Activated naive CD4-positive, alpha-beta T cell (primary cell): ENCODE measurements at places on chromosomes 2 and 18.
A peak's percentile ranks its signal among the peaks of the same experiment; 100 is the strongest.

GRCh38 chr2:47221946-47222345 is 66.8 kb upstream of the STPG4 start:
- DNase-seq: no peak

GRCh38 chr18:42156281-42156680 is 201.2 kb downstream of the PIK3C3 start:
- no peak for DNase-seq

GRCh38 chr2:208234786-208235185 is 20.1 kb downstream of the IDH1 start:
- no peak for DNase-seq

- no peak for DNase-seq
These were observed 535.8 kb upstream of the POU3F3 start for GRCh38 chr2:104318001-104318665.

DNA sequence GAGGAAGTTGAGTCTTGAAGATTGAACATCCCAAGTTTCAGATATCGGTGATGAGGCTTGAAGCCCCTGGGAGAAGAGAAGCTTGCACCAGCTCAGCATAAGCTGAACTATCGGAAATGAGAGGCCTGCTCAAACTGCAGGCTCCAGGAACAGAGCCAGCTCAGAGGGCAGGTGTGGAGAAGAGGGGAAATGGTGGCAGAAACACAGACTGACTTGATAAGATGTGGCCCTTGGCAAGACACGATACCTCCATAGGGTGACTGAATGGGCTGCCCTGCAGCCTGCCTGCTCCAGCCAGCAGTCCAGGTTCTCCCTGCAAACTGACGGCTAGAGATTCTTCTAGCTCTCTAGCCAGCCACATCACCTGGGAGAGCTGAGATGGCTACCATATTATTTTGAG is 86.6 kb downstream of the MYT1L start:
- no peak for DNase-seq

DNA sequence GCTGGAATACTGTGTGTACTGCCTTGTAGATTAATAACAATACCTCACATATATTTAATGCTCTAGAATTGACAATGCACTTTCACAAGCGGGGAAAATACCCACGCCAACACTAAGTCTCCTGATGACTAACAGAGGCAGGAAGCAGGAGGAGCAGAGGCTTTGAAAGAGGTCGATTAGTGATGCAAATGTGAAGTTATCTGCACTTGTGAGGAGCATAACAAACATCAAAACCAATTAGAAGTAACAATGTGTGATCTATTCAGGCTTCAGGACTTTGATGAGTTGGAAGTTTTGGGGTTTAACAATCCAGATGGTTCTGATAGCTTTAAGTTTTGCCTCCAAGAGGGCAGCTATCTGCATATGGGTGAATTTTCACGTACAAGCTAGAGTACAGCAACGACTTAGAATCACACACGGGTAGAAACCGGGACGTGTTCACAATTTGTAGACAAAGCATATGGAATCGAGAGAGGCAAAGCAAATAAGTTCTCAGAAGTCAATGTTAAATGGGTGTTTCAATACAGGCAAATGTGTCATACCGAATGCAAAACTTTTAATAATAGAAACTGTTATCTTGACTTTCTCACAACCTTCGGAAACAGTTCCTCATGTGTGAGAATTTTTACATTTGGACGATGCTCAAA is 114.5 kb downstream of the METTL8 start:
- DNase-seq: no peak

DNA sequence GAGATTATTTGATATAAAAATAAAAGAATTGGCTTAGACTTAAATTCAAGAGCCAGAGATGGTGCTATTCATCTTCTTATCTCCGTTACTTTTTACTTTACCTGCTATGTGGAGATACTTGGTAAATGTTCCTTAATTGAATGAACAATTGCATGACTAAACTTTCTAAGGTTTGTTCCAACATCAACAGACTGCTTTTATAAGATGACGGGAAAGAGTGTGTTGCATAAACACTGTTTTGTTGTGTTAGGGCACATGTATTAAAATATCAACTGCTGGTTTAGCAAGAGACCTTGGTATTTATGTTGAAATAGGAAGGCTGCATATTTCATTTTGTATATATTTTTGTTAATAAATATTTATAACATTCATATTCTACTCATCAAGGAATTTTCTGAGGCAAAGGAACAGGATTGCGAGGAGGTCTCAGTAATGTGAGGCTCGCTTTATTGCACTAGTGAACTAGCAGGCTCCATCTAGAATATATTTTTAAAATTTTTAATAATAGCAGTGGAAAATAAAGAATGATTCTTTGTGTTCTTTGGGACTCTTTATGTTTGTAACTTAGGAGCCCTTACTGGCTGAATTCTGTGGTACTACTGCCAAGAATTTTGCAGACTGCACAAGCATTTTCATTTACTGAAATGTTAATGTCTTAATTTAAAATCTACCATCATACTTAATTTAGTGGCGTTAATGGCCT is 10.7 kb upstream of the NFE2L2 start:
- no peak for DNase-seq

DNA sequence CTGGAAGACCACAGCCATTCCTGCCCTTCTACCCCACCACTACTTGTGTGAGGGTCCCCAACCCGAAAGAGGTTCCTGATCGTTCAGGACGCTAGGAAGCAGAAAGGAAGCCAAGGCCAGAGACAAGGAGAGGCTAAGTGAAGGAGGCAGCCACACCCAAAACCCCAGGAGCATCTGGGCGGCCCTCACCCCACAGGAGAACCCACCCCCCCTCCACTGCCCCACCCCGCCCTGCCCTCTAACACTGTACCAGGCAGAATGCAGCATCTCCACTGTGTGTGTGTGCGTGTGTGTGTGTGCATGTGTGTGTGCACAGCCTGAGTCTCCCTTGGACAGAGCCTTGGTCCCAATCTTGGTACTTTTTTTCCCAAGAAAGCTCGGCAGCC is 207.5 kb upstream of the HAAO start:
- DNase-seq: no peak

DNA sequence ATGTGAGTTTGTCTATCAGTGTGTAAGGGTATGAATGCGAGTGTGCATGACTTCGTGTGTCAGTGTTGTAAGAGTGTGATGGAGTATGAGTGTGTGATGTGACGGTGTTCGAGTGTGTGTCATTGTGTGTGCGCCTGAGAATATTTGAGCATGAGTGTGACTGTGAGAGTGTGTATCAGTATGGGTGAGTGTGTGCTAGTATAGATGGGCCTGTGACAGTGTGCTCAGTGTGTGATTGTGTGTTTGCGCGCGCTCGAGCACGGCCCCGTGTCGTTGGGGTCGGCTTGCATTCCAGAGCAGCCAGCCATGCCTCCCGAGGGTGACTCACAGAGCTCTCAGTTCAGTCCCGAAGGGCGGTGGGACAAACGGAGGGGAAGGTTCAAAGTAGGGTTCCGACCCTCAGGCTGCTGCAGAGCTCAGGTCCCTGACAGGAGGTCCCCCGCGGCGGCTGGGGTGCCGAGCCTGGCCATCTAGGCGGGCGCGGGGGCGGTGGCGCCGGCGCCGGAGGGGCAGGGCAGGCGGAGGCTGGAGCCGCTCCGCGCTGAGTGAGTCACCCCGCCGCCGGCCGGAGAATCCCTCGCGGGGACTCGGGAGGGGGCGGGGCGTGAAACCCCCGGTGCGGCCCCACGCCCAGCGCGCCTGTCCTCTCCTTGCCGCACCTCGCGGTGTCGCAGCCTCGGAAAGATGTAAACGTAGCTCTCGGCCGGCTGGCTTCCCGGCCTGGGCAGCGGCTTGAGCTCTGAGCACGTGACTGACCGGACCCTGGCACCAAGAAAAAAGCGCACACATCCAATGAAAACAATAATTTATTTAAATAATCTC is 3.8 kb downstream of the DLX2 start:
- no peak for DNase-seq

DNA sequence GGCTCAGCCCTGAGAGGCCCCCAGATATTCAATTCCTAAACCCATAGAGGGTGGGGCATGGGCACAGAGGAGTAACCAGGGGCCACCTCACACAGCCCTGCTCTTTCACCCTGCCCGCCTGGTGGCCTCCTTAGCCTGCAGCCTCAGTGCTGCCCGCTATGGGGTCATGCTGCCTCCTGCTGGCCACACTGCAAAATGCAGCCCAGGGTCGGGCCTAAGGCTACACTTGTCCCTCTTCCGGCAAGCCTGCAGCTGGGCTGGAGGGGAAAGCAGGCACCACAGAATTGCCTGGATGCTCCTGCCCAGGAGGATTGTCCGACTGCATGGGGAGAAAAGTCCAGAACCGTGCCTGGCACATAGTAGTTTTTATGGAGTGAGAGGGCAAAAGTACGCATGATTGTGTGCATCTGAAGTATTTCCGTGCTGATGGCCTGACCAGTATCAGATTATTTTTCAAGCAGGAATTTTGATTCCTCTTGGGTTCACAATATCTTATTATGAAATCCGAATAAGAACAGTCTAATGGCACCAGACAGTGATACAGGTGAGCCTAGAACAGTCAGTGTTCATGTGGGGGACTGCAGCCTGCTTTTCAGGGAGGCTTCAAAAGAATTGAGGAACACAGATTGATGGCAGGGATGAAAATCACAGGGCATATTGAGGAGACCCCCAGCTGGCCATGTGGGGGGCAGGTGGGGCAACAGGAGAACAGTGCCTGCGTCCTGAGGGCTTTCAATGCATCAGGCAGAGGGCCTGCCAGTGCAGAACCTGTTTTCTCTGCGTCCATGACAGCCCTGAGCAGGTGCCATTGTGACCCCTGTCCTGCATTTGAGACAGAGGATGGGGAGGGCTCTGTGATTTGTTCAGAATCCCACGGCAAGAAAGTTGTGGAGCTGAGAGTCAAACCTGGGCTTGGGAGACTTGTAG is 51.2 kb upstream of the ALPP start:
- DNase-seq: peak; percentile 67

DNA sequence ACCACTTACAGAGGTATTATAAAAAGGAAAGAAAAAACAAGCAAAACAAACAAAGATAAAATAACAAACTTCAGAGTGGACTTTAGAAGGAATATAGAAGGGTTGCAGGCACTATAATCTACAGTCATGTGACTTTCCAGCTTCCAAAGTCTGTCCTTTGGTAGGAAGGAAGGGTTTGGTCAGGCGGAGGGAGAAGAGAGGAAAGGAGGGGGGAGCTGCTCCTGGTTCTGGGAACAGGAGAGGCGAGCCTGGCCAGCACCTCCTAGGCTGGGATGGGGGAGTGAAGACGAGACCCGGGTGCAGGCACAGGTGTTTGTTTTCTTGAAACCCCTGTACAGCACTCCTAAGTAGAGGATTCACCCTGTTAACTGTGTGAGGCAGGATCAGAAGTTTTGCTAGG is 53.8 kb upstream of the GATA6 start:
- no peak for DNase-seq

DNA sequence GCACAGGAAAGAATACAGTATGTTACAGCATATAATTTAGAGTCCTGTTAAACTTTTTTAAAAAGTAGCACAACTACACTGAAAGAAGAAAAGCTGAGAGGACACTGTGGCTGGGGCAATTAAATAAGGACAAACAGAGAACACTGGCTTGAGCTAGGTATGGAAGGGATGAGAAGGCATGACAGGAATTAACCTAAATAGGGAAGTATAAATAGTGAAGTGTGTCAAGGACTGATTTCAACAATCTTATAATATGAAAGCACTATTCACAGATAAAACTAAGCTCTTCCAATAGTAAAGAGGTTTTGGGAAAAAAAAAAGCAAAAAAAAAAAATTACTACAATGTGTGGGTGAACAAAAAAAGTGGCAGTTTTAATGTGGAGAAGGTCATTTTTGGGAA is 45.5 kb downstream of the PPP3R1 start:
- no peak for DNase-seq

DNA sequence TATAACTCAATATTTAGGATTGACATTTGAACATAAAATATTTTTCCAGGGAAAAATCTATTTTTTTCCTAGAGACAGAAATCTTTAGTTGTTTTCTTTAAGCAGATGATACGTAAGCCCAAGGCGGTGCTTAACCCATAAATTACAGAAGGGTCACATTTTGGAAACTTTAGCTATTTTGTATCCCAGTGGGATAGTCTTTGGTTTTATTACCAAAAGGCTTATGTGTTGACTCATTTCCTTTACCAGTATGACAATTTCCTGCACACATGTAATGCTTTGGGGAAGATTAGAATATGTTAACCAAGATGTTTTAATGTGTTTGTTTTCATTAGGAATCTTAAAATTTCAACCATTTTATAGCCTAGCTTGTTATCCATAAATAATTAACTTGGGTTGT is 24.8 kb downstream of the DYNC1I2 start:
- DNase-seq: no peak

- no peak for DNase-seq
These were observed 36.5 kb downstream of the LPIN2 start for GRCh38 chr18:2976218-2977132.
